ENCODE measurements at places on chromosomes 1 and 21.
A peak's percentile ranks its signal among the peaks of the same experiment; 100 is the strongest.

DNA sequence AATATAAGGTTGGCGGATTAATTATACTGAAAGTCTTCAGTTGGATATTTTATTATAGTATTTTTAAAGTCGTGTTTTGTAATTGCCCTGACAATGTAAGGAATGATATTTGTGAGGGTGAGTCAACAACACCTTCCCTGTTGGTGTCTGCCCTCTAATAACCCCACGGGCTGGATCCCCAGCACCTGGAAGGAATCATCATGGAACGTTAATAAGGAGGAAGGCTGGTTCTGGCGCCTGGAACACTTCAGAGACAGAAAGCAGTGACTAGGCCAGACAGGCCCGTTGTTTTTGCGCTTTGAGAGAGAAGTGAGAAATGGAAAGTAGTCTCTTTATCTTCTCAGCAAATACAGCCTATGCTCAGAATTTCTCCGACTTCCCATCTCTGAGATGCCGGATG, 31.6 kb downstream of the TEX35 start:
- no peak for DNase-seq

DNA sequence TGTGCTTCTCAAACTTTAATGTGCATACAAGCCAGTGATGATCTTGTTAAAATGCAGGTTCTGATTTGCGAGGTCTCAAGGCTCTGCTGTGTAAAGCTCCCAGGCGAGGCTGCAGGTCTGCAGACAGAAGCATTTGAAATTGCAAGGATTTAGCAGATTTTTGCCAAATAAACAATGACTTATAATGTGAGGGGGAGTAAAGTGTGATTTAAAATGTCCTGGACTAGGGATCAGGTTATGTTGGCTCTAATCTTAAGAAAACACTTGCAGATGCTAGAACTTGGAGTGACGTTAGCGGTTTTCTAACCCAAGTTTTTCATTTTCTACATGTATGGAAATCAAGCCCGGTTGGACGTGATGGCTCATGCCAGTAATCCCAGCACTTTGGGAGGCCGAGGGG, 16.2 kb upstream of the ACTN2 start:
- no peak for DNase-seq

- DNase-seq, result peak; percentile 16
Measured at GRCh38 chr21:37119421-37120218, 46.6 kb downstream of the TTC3 start.

- DNase-seq, result no peak
Measured at GRCh38 chr1:42957229-42957879, 1.3 kb downstream of the SLC2A1 start.

GRCh38 chr1:154404511-154404931, 622 bp upstream of the IL6R start:
- DNase-seq, result no peak

DNA sequence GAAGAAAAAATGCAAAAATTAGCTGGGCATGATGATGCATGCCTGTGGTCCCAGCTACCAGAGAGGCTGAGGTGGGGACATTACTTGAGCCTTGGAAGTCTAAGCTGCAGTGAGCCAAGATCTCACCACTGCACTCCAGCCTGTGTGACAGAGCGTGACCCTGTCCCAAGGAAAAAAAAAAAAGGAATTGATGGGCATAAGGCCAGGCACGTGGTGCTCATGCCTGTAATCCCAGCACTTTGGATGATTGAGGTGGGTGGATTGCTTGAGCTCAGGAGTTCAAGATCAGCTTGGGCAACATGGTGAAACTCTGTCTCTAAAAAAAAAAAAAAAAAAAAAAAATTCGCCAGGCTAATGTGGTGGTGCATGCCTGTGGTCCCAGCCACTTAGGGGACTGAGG, 55.8 kb upstream of the ATP2B4 start:
- no peak for DNase-seq

- DNase-seq, result no peak
Measured at GRCh38 chr21:31072533-31072932, 34.3 kb upstream of the KRTAP19-8 start.

- DNase-seq, result no peak
Measured at GRCh38 chr1:65097076-65097475, 50.9 kb upstream of the AK4 start.

DNA sequence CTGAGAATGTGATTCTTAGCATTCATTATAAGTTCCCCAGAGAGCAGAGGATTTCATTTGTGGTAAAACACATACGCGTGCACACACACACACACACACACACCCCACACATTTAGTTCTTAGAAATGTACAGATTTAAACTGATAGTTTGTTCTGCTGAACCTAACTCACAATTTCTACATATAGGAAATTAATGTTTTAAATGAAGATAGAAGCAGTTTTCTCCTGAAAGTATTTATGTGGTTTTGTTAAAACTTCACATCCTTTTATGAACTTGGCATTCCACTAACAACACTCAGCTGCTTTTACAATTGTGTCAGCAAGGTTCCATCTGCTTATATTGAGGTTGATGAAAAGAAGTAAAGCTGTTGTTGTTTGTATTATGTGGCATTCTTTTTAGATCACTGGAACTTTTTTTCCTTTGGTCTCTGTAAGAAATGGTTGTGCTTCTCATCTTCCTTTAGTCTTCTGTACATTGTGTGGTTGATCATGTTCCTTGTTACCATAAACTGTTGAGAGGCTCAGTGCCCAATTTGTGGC, 41.6 kb downstream of the AK4 start:
- no peak for DNase-seq

DNA sequence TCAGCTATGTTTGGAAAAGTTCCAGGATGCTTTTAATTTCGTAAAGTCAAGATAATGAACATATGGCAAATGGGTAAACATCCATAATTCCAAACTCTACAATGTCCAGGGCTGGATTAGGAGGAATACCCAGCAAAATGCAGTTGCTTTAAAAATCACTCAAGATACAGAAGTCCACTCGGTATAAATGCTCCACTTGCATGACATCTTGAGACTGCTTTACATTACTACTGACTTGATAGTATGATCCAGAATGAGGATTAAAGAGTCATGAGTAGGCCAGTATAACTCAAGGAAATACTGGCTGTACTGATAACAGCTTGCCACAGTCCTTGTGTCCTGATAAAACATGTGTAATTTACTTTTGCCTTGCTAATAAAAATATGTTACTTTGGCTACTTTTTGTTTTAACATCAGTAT, 58.3 kb upstream of the ANGPTL3 start:
- DNase-seq, result no peak

DNA sequence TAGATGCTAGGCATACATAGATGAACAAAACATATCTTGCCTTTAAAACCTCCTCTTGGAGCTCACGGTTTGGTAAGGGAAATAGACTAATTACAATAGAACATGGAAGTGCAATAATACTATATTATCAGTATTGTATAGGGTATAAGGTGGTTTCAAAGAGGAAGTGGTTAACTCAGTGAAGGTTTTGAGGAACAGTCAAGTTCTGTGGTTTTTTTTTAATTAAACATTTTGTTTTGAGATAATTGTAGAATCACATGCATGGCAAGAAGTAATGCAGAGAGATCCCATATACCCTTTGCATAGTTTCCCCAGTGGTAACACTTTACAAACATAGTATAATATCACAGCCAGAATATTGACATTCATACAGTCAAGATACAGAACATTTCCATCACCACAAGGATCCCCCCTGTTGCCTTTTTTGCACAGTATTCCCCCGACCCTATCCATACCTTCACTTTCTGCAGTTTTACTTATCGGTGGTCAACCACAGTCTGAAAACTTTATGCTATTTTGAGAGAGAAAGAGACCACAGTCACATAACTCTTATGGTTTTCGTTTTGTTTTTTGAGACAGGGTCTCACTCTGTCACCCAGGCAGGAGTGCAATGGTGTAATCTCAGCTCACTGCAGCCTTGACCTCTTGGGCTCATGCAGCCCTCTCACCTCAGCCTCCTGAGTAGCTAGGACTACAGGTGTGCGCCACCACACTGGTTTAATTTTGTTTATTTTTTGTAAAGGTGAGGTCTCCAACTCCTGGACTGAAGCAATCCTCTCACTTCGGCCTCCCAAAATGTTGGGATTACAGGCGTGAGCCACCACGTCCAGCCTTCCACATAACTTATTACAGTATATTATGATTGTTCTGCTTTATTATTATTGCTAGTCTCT, 60.5 kb upstream of the KIAA1614 start:
- no peak for DNase-seq

- DNase-seq, result no peak
Measured at GRCh38 chr1:218692808-218693207, 347.7 kb downstream of the TGFB2 start.

DNA sequence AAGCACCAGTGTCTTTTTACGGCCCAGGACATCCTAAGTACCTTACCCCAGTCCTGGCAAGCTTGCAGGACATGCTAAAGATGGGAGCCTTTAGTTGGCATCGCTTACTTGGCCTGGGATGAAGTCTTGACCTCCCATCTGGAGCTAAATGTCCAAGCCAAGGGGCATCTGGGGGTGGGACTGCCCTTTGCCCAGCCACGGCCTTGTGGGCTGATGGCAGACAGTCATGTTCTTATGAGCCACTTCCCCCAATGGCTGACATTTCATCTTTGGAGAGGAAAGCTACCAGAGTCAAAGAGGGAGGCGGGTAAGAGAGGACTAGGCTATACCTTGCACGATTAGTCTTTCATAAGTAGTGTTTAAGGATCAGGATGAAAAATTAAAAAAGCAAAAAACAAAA, 32.2 kb downstream of the OPTC start:
- no peak for DNase-seq

- DNase-seq, result peak; percentile 2
Measured at GRCh38 chr1:189775343-189775742, 702.3 kb downstream of the BRINP3 start.

DNA sequence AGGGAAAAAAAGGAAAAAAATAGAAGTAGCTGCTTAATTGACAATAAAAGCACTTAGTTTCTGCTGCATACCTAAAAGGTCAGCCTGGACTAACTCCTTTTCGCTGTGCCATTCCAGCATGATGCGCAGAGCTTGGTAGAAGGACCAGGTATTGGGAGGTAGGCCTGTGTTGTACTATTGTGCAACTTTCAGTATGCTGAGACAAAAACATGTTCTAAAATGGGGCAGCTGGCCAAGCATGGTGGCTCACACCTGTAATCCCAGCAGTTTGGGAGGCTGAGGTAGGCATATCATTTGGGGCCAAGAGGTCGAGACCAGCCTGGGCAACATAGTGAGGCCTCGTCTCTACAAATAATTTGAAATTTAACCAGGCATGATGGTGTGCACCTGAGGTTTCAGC, 15.0 kb upstream of the SCCPDH start:
- DNase-seq, result no peak

- DNase-seq, result no peak
Measured at GRCh38 chr1:41953291-41953690, 34.6 kb upstream of the HIVEP3 start.

DNA sequence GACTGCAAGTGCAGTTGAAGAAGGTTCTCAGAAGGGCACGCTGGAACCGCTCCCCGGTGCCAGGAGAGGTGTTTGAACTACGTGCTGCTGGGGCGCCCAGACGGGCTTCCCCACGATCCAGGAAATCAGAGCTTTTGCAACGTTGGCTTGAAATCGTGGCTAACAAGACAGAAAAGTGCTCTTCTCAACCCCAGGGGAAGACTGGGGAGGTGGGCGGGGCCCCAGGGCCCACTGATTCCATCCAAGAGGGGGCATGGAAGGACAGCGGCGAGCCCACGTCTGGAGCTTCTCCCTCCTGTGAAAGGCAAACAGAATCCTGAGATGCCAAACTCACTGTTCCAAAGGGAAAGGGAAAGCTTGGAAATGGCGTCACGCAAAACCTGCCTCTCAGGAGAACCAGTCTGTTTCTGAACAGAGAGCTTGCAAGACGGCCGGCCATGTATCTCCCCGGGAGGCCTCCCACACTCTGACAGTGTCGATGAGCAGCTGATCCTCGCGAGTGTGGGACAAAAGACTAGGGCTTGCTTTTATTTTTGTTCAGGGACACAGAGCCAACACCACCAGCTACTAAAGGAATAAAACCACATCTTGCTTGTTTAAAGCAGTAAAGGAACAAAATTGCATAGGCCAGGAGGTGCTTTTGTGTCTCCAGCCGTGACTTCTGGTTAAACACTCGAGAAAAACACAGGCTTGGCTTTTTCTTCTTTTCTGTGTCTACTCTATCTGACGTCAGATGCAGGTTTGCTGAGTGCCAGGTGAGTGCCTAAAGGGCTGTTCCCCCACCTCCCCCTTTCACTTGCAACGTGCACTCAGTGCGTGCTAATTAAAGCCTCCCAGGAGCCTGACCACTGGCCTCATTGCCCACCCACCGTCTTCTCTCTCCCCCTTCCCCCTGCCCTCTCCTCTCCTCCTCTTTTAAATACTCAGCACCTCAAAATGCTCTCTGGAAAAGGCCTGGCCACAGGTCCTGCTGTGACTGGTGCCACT, 41.5 kb downstream of the LRRC3 start:
- DNase-seq, result no peak

- no peak for DNase-seq
Measured at GRCh38 chr1:186175588-186175987, 199.5 kb downstream of the TPR start.

DNA sequence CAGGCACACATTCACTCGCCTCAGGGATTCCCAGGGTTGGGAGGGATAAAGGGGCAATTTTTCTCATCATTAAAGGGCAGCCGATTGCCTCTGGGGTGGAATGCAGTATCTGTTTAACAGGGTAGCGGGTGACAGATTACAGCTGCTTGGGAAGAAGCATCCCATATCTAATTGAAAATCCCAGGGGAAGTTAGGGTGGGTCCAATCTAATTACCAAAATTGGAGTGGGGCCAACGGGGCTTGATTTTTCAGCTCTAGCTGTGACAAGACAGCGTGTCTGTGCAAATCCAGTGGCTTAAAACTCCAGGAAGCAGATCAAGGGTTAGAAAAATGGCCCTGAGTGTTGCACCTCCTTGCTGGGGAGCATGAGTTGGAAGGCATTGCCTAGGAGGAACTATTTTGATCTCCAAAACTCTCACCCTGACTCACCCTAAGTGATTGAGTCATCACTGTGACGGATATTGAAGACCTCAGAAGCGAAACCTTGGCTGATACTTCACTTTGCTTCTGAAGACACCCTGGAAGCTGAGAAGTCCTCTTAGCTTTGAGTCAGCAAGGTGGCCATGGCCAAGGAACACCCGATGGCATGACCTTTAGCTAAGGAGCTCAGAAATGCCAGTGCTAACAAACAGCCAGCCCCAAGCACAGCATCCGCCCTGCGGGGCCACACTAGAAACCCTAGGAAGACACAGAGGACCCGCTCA, 46.0 kb downstream of the GRHL3 start:
- peak; percentile 75 for DNase-seq

DNA sequence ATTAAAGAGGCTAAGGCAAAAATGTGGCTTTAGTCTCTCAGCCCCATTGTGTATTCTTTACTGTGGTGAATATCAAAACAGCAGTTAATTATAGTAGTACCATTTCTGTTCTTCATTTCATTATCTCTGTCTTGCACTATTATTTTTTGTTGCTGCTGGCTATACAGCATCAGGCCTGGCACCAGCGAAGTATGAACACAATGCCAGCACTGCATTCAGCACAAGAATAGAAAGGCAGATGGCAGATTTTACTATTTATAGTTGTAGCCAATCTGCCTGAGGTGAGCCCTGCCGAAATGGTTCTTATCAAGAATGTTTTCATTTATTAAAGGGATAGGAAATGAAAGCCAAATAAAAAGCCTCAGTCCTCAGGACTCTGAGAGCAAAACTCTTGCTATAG, 72.1 kb downstream of the GPR52 start:
- no peak for DNase-seq

Data from H54 (cell line).